ENCODE measurements at places on chromosomes 1 and 21.
A peak's percentile ranks its signal among the peaks of the same experiment; 100 is the strongest.

GRCh38 chr1:3387401-3387800 is 67.1 kb upstream of the ARHGEF16 start:
- no peak for DNase-seq

DNA sequence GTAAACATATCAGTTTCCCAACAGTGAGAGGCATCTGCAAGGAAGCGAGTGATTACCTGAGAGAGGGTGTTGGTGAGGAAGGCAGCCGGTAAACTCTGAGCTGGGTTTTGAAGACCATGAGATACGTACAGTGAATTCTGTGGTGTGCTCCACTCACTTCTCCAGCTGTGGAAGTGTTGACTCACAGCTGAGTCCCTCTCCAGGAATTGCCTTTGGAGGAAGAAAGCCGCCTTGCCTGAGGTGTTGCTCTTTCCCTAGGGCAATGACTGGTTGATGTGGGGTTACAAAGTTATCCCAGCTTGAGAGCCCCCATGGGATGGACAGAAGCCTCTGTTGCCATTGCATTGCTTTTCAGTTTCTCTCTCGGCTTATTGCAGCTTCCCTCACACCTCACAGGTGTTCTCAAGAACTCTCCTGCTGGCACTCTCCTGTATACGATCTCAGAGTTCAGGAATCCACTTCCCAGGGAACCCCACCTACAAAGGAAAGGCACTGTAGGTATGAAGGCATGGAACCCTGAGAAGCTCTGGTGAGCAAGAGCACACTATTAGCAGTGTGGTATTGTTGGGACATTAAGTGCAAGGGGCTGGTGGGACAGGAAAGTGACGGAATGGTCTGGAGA is 10.8 kb downstream of the NHLH1 start:
- DNase-seq = no peak

GRCh38 chr1:10033359-10033845 is 644 bp downstream of the UBE4B start:
- peak; percentile 58 for DNase-seq

GRCh38 chr1:152053375-152053774 is 16.6 kb upstream of the S100A11 start:
- no peak for DNase-seq

- DNase-seq = no peak
Measured at GRCh38 chr1:117335376-117336086, 31.7 kb upstream of the MAN1A2 start.

GRCh38 chr1:245874942-245875580 is 632.0 kb downstream of the SMYD3 start:
- DNase-seq = peak; percentile 84

GRCh38 chr1:218970397-218970990 is 203.2 kb upstream of the LYPLAL1 start:
- no peak for DNase-seq

DNA sequence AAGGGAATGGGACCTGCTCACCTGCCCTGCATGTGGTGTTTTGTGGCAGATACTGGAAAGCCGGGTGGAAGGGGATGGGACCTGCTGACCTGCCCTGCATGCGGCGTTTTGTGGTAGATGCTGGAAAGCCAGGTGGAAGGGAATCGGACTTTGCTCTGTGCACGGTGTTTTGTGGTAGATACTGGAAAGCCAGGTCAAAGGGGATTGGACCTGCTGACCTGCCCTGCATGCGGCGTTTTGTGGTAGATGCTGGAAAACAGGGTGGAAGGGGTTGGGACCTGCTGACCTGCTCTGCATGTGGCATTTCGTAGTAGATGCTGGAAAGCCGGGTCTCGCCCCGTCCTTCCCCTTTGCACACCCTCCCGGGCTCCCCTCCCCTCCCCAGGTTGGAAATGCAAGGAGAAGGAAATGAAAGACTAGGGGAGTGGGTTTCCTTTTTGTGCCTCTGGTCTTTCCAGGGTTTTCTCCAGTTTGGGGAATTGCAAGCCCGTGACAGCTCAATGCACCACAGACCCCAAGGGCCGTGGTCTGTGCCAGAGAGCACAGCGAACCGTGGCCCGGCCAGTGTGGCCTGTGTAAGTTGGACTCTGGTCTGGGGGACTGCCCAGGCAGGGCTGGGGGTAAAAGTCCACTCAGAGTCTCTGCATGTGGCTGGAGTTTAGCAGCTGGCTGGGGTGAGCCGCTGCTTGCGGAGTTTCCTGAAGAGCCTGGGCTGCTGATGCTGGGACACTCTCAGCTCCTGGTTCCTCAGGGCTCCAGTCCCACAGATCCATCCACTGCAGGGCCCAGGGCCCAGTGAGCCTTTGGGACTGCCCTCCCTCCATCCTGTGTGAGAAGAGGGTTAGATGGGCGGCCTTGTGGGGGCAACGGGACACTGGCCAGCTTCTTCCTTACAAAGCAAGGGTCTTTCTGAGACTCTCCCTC is 105.5 kb downstream of the CRYAA start:
- DNase-seq = no peak

GRCh38 chr1:8378981-8379470 is 61.1 kb downstream of the SLC45A1 start:
- no peak for DNase-seq

Data from NCI-H2081 (cell line).